ENCODE measurements at places on chromosomes 6 and 20.

GRCh38 chr6:56699066-56699654, 56.5 kb upstream of the DST start:
- no peak for DNase-seq

DNA sequence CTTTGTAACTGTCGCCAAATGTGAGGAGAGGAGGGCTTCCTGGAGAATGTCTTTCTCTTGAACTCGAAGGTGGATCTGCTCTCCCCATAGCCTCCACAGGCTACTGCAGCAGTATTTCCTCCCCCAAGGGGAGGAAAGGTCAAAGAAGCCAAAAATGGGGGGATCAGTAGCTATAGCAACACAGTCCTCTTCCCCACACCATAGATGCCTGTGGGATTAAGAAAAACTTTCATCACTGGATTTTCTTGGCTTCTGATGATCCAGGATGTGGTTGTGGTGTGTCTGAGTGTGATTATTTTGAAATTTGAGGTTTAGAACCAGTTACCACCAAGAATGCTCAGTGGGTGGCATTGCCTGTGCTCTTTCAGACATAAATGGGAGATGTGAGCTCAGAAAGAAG, 140.1 kb upstream of the SPACA1 start:
- no peak for DNase-seq

- DNase-seq = no peak
Observed at GRCh38 chr6:10268111-10268510, 146.8 kb downstream of the TFAP2A start.

GRCh38 chr6:75396005-75396800, 97.4 kb downstream of the FILIP1 start:
- no peak for DNase-seq

DNA sequence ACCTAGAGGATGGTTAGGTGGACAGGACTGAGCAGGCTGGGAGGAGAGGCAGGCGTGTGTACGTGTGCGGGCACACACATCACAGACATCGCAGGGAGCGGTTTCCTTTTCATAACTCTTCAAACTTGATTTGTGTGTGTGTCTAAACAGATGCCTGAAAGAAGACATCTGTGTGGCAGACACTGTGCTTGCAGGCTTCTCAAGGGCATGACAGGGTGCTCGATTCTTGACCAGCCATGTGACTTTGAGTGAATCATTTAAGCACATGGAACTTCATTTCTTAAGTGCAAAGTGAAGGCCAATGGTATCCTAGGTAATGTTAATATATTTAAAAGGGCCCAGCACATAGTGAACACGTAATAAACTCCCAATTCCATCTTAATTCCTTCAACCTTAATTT, 186.5 kb downstream of the SCP2D1 start:
- DNase-seq = no peak

- peak; percentile 36 for DNase-seq
Observed at GRCh38 chr20:37362821-37363220, 16.9 kb downstream of the SRC start.

DNA sequence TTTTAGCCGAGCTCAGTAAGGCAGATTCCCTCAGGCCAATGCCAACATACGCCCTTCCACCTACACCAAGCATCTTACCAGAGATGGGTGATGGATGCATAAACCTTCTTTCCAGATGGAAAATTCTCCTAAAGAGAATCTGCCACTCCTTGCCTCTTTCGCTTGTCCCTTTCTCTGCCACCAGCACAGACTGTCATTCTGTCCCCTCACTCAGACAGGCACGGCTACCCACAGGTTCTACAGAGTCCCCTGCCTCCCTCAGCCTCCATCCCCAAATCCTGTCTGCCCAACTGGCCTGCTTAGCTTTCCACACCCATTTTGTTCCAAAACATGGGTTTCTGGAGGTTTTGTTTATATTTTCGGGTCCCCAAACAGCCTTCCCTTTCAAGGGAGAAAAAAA, 12.7 kb upstream of the FOXF2 start:
- no peak for DNase-seq

- DNase-seq = no peak
Observed at GRCh38 chr6:154345811-154346210, 10.8 kb downstream of the IPCEF1 start.

DNA sequence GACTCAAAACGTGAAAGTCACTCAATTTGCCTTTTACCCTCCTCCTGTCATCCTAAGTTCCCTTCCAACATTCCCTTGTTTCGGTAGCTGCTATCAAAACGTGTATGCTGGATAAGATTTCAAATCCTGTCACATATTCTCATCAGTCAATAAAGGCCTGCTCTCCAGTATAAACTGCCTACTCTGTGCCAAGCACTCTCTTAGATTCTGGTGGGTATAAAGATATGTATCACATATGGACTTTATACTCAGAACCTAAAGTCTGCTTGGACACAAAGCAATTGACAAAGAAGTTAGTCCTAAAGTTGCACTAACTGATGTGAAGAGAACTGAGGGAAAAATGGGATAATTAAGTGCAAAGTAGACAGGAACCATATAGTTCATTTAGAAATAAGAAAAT, 476.6 kb upstream of the MARCKS start:
- no peak for DNase-seq

GRCh38 chr6:30907758-30908591, at the start of gene GTF2H4:
GTF2H4 (plus strand) TSS chr6:30908207.
- DNase-seq = peak; percentile 95

DNA sequence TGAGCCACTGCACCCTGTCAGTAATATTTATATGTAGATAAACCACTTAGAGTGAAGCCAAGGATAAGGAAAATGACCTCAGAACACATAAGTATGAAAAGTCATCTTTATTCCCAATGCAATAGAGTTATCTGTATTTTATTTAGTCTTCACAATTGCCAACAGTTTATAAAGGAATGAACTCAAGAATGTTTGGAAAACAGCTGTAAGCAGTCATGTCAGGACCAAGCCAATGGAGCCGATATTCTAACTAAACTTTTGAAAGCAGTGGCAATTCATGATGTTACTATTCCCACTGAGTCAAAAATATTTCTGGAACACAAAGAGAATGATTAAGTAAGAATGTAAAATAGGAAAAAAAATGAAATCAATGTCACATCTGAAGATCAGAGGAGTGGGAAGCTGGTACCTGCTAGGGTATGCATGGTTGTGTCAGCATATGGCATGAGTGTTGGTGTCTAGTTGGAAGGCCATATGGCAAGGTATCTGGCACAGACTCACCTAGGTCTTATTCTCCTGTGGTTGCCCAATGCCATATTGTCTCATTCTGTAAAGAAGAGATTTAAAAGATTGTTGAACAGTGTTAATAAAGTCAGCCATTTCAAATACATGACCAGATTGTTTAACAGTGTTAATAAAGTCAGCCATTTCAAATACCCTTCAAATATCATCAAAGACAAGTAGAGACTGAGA, 118.2 kb downstream of the ADAT2 start:
- no peak for DNase-seq

GRCh38 chr20:4813076-4813862, 91.6 kb downstream of the PRND start:
- DNase-seq = no peak

DNA sequence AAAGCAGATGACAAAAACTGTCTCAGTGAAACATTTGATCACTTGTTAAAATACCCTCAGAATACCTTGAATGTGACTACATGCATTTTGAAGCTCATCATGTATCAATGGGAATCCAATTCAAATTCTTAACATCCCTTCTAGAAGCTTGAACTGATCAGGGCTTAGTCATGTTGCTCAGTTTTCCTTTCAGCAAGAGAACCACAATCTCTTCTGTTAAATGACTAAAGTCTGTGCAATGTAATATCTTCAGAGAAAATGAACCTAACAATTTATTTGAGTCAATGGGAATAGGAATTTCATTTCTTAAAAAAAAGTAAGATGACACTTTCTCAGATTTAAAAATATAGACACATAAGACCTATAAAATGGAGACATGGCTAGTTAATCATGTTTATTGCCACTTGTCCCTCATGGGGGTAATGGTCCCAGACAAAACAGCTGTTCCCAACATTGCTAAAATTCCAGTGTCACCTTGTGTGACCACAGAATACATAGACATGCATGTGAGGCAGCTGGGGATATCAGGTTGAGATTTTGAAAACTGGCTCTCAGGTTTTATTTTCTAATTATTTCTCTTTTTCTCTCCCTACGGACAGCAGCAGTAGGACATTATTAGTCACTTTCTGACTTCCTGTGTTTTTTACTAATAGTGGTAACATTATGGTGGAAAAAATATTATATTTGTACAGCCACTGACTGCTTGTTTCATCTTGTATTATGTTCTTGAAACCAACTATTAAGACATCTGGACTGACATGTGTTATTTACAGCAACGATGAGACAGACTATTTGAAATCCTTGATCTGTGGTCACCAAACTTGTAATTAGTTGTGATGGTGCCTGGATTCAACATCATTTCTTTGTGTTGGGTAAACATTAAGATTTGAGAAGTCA, 192.5 kb downstream of the COL9A1 start:
- no peak for DNase-seq

- no peak for DNase-seq
Observed at GRCh38 chr6:80636689-80637088, 530.2 kb downstream of the BCKDHB start.

GRCh38 chr6:153275997-153276396, 144.9 kb upstream of the RGS17 start:
- DNase-seq = no peak

DNA sequence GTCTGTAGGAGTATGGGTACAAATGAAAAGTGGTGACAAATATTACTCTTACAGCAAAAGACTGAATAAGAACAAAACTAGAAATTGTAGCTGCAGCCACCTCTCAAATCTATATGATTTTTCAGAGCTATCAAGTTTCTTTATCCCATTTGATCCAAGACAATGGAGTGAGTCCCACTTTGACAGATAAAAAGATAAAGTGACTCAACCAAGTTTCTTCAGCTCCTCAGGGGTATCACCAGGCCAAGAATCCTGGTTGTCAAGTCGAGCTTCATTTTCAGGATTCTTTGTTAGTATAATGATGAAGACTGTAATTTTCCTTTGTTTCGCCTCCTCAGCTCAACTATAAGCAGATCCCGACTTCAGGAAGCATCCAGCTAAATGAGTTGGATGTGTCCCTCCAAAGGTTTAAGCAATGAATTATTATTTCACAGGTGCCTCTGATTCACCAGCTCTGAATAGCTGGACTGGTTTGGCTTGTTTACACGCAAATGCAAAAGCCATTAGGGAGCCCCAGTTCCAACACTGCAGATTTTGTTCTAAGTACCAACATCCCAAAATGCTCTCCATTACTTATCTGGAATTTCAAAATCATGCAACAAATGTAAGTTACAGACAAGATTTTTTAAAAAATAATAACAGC, 238.9 kb downstream of the MAFB start:
- no peak for DNase-seq

DNA sequence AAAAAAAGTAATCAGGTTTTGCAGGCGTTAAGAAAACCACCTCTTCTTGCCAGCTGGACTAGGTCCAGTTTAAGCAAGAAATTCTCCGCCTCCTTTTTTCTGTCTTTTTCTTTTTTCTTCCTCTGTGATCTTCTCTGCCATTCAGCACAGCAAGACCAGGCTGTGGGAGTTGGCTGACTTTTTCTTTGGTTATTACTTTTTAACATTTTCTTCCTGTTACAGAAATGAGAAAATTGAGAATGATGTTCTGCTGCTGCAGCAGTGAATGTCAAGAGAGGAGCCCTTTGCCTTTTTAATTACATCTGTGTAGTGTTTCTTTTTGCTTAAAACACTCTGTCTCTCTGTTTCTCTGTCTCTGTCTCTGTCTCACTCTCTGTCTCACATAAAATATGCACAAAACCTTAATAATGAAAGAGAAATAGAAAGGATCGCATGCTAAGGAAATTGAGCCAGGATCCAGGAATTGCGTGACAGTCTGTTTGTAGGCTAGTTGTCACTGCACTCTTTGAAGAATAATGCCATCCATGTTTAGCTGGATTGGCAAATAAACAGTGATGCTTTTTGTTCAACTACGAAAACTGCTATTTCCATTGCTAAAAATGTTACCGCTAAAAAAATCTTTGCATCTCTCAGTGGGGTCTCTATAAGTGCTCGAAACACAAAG, 103.2 kb upstream of the SUPT3H start:
- no peak for DNase-seq

GRCh38 chr20:57400821-57401564, 9.8 kb downstream of the RBM38 start:
- DNase-seq = no peak

DNA sequence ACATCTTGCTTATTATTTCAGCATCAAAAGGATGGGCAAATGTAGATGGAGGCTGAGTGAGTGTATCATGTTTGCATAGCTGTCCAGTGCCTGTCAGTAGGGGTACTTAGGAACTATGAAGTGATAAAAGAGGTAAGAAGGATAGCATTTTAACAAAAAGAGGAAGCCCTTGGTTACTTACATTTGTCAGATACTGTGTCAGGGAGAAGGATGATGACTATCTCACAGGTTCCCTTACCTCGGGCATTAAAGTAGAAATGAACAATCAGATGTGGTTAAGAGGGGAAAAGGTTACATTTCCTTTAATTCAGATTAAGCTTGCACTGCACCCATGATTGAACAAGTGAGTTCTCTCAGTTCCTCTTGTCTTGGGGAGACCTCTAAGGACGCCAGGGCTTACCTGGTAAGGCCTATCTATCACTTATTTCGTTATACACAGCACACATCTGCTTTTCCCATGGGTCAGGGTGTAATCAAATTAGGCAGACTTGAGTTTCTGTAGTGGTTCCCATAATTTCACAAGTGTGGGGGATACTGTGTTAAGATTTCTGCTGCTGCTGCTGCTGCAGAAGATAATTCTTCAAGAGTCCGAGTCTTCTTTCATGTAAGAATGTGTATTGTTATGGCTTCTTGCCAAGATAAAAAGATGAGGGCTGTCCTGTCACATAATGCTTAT, 4.5 kb downstream of the FOXO3 start:
- no peak for DNase-seq

GRCh38 chr6:1708122-1708521, 98.4 kb downstream of the FOXC1 start:
- DNase-seq = no peak

DNA sequence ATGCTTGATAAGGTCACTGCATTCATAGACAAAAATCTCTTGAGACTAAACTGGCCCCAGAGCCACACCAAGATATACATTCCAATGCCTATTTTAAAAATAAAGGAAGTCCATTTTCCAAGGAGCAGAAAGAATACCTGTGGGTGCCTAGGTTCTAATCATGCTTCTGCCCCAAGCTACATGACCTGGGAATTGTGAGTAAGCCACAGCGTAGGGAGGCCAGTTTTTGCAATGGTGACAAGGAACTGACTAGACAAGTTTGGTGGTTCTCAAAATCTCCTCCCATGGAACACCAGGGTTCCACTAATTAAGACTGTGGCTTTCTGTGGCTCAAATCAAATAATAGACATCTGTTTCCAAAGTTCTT, 83.3 kb downstream of the GMDS start:
- DNase-seq = no peak

DNA sequence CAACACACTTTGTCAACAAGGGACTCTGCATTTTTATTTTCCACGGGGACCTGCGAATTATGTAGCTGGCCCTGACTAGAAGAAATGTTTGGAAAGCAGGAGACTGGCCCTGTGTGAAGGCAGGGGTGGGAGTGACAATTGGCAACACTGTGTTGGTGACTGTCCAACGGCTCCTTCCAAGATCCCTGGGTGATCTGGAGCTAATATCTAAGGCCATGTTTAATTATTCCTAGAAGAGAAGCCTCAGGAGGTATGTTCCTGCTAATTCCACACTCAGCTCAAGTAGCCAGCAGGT, 13.7 kb downstream of the SLC22A23 start:
- DNase-seq = no peak
